ENCODE measurements at places on chromosomes 3 and 15.

- no peak for DNase-seq
These were observed 74.3 kb downstream of the FNDC3B start for GRCh38 chr3:172113710-172114109.

- DNase-seq = no peak
These were observed 222.9 kb downstream of the DTWD1 start for GRCh38 chr15:49843725-49844124.

DNA sequence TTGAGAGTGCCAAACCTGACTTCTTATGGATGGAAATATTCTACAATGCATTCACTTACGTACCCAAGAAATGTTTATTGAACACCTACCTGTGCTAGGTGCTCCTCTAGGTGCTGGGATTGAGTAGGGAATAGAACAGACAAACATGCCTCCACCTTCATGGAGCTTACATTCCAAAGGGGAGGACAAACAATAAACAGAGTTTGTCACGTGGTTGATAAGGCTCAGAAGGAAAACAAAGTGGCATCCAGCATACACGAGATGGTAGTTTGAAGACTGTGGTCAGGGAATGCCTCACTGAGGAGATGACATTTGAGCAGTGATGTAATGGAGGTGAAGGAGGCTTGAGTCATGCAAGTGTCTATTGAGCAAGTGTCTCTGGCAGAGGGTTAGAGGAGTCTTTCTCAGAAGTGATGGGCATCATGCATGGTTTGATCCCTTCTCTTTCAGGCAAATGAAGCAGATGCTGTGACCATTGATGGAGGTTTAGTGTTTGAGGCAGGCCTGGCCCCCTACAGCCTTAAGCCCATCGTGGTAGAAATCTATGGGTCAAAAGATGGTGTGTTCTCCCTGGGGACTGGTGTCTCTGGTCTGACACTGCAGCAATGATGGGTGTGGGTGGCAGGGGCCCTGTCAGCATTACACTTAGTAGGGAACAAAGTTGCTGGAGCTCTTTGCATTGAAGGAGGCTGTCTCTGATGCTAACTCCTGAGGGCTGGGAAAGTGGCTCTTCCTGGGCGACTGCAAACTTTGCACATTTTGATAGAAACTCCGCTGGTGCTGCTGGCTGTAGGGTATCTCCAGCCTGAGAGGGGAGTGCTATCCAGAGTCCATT lies 29.7 kb upstream of the TOPBP1 start:
- no peak for DNase-seq

- peak; percentile 36 for DNase-seq
These were observed 20.0 kb downstream of the ATRIP start for GRCh38 chr3:48466386-48467109.

- no peak for DNase-seq
These were observed 4.0 kb downstream of the IL12A start for GRCh38 chr3:159992589-159992988.

DNA sequence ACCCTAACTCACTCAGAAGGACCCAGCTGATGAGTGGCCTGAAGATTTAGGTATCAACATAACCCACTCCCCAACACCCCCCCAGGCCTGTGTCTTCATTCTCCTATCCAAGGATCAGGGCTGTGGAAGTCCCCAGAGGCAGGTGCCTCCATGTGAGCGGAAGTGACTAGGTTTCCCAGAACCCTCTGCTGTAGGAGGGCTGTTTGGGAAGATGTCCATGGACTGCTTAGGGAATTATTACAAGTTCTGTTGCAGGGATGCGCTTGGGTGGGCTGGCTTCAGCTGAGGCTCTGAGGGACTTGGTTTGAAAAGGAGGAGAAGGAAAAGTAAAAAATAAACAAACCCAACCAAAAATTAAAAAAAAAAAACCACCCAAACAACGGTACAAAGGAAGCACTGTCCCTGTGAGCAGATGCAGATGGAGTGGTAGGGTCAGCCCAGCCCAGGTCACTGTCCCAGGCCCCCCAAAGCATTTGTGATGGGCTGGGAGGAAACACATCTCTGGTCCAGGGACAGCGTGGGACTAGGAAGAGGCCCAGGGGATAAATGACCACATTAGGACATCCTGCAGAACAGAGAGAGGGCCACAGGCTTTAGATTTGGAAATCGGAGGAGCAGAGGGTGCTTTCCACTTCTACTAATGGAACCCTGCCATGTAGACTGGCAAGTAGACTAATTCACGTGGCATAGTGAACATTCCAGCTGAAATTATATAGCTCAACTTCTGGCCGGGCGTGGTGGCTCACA lies 12.2 kb upstream of the APOD start:
- no peak for DNase-seq

DNA sequence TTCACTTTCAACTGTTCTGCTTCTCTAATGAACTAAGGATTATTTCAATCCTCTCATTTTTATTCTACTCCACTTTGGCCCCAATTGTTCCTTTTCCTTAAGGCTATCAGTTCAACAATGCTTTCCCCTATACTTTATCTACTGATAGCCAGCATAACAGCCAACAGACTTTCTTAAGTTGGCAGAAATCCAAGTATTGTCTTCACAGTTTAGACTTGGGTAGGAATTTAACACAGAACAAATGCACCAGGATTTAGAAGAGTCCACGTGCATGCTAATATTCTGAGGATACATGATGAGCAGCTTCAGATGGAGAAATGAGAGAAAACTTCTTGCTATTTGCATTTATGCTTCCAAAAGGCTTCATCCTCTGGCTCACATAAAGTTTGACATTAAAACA lies 54.8 kb downstream of the FBN1 start:
- no peak for DNase-seq

GRCh38 chr3:40179016-40179415 lies 130.5 kb upstream of the EIF1B start:
- peak; percentile 59 for DNase-seq

DNA sequence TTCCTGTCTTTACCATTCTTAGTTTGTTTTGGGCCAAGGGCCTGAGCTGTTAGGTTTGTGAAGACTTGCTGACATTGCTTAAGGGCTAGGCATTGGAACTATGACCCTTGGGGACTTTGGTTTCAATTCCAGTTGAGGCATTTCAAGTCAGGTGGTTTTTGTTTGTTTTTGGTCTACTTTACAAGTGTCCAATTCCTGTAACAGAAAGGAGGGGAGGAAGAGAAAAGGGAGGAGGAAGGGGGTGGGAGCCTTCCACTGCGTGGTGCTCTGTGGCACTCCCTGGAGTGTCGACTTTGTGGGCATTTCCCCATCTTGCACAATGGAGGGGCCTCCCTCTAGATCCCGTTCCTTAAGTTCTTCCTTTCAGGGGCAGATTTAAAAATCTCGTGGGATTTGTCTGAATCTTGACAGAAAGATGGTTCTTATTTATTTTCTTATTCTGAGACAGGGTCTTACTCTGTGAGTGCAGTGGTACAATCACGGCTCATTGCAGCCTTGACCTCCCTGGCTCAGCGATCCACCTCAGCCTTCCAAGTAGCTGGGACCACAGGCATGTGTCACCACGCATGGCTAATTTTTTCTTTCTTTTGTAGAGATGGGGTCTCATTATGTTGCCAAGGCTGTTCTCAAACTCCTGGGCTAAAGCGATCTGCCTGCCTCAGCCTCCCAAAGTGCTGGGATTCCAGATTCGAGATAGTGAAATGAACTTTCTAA lies 59.5 kb upstream of the RYK start:
- no peak for DNase-seq

GRCh38 chr3:149282836-149283235 lies 50.6 kb downstream of the TM4SF18 start:
- DNase-seq = no peak

DNA sequence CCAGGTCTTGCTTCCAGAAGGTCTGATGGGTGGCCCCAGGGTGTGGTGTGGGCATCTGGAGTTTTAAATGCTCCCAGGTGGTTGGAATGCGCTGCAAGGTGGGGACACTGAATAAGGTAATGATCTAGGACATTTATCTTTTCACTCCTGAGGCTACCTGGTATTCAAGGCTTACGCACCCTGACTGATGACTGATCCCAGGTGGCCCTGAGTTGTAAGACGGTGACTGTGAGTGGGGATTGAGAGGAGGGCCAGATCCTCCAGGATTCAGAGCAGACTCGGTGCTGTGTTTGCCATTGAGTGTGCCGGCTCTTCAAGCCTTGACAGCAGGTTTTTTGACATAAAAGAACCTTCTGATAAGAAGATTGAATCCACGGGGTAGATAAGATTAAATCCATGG lies 40.3 kb downstream of the SLC6A20 start:
- no peak for DNase-seq

DNA sequence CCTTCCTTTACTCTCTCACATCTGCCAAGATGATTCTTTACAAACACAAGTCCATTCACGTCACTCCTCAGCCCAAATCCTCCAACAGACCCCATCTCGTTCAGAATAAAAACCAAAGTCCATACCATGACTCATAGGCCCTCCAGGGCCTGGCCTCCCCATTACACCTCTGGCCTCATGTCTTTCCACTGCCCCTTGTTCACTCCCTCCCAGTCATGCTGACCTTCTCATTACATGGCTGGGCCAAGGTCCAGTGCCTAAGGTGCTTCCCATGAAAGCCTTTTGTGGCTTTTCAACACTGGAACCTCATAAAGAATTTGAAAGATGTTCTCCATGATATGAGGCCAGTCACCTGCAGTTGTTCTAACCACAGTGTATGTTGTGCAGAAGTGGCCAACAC lies 44.5 kb downstream of the NEK10 start:
- no peak for DNase-seq

DNA sequence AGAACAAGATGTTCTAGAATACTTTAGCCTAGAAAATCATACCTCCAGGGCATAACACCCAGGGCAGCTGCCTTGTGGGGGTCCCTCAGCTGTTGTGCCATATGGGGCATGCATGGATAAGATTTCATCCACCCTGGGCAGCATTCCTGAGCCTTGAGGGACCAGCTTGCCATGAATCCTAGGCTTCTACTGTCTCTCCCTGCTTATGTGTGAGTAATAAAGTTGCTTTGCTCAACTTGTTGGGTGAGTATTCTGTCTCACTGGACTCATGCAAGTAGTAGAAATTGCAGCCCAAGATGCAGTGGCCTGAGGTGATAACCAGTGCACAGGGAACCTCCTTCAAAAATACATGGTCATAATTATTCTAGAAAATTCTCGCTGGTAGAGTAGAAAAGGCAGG lies 52.1 kb upstream of the EPHB1 start:
- DNase-seq = no peak

GRCh38 chr3:12797124-12797891 lies 828 bp downstream of the CAND2 start:
- no peak for DNase-seq

DNA sequence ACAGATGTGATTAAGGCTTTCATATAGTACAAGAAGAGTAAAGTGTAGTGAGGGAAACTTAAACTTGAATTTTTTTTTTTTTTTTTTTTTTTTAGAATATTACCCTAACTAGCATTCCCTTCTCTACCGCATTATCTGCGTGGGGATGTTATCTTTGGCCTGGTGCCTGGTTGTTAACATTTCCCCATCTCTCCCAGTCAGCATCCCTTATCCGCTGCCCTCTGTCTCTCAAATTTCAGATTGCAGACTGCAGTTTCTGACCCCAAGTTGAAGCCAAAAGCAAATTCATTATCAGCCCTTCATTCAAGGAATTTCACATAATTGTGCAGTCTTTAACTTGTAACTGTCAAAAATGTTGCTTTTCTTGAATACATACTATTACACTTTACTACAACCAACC lies 353.0 kb downstream of the PLOD2 start:
- no peak for DNase-seq

DNA sequence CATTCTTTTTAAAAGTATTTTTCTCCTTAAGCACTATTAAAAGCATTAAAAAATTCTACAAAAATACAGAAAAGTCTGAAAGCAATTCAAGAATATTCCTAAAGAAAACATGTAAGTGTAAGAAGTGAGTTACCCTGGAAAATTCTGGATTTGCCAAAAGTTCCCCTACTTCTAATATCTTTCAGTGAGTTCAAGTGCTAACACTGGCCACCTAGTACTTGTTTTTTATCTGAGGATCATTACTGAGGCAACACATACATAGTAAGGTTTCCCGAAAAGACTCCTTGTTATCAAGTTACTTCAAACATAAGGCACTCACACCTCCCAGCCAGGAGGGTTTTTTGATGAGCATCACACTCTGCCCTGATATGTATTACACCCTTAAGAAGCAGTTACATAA lies 158.4 kb downstream of the TIGIT start:
- no peak for DNase-seq

GRCh38 chr15:29734917-29735572 lies 87.2 kb downstream of the TJP1 start:
- no peak for DNase-seq

DNA sequence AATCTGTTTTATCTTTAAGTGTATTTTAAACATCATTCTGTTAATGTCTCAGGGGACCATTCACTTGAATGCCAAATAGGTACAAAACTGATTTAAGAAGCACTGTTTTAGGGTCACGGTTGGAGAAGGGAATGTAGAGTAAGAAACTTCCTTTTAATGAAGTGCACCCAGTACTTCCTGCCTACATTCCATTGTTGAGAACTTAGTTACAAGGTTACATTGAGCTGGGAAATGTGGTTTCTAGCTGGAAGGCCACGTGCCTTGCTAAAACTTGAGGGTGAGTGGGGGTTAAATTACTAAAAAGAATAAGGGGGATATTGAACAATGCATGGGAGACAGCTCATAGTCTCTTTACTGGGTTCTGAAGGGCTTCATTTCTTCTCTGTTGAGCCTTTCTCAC lies 78.3 kb upstream of the TBC1D5 start:
- no peak for DNase-seq

- no peak for DNase-seq
These were observed at the start of gene TRH for GRCh38 chr3:129974564-129974832. TSS of gene TRH (plus strand) at chr3:129974720. CDS start at chr3:129975817, 1,097 bp downstream.

DNA sequence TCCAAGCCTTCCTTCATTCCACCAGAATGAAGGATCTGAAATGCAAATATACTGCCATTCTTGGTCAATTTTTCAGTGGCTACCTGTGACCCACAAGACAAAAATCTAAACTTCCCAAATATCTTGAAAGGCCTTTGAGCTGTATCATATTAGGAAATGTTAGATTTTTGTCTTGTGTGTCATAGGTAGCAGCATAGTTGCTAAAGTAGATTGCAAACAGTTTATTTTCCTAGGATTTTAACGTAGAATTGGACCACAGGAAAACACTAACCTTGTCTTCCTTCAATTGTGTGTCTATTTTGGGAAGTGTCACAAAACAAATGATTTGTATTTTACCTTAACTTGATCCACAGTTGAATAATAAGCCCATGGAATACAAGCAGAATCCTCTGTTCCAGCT lies 42.4 kb downstream of the CP start:
- no peak for DNase-seq

GRCh38 chr3:123105201-123106189 lies 38.7 kb downstream of the PDIA5 start:
- DNase-seq = no peak

Data from activated naive CD4-positive, alpha-beta T cell treated with anti-CD3 and anti-CD28 coated beads, Interleukin-2, amount 50 U/mL, for 16 hours (primary cell).